ENCODE measurements at places on chromosomes 3 and 15.
A peak's percentile ranks its signal among the peaks of the same experiment; 100 is the strongest.

GRCh38 chr3:152039887-152040286 lies 166.4 kb downstream of the SUCNR1 start:
- DNase-seq, result no peak

- DNase-seq, result no peak
Observed at GRCh38 chr3:99923873-99924272, 106.2 kb downstream of the CMSS1 start.

DNA sequence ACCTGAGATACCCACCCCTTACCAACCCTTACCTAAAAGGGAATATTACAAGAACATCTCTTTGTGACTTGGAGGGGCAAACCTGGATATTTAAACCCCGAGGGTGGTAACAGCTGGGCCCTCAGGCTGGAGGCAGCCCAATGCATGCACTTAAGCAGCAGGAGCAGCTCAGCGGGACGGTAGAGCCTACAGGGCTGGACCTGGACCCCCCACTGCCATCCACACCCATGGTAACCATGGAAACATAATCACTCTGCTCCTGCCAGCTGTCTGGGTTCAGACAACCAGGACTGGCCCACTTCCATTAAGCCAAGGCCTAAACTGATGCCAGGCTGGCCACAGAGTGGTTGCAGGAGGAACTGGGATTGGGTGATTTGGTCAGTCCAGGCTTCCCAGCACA lies 52.8 kb downstream of the ETFA start:
- DNase-seq, result no peak

- no peak for DNase-seq
Observed at GRCh38 chr15:48477795-48478360, 146.6 kb downstream of the DUT start.

GRCh38 chr3:127699416-127700300 lies 26.9 kb downstream of the ABTB1 start:
- DNase-seq, result no peak

DNA sequence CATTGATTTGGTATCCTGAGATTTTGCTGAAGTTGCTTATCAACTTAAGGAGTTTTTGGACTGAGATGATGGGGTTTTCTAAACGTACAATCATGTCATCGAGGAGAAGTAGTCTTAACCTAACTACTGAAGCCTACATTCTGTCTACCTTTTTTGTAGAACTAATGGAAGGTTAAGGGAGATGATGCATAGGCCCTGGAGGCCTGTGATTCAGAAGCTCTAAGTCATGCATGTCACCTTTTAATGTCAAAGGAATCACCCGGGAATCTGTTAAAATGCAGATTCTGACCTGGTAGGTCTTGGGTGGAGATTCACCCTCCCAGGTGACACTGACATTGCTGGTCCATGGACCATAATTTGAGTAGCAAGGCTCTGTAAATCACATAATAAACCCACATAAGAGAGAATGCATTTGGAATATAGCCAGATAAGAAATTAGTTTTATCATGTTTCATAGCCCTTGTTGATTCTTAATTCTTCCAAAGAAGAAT lies 64.9 kb downstream of the GHSR start:
- DNase-seq, result no peak

GRCh38 chr3:177045767-177046166 lies 151.5 kb downstream of the TBL1XR1 start:
- no peak for DNase-seq

GRCh38 chr3:17577796-17578520 lies 164.5 kb downstream of the TBC1D5 start:
- DNase-seq, result no peak

- DNase-seq, result peak; percentile 11
Observed at GRCh38 chr3:47646362-47646761, 67.7 kb upstream of the CSPG5 start.

DNA sequence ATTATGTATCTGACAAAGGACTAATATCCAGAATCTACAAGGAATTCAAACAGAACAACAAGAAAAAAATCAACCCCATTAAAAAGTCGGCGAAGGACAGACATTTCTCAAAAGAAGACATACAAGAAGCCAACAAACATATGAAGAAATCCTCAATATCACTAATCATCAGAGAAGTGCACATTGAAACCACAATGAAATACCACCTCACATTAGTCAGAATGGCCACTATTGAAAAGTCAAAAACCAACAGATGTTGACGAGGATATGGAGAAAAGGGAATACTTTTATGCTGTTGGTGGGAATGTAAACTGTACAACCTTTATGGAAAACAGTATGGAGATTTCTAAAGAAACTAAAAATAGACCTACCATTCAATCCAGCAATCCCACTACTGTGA lies 233.1 kb upstream of the PLSCR5 start:
- no peak for DNase-seq

GRCh38 chr3:65362688-65363087 lies 674.9 kb upstream of the ADAMTS9 start:
- DNase-seq, result no peak

DNA sequence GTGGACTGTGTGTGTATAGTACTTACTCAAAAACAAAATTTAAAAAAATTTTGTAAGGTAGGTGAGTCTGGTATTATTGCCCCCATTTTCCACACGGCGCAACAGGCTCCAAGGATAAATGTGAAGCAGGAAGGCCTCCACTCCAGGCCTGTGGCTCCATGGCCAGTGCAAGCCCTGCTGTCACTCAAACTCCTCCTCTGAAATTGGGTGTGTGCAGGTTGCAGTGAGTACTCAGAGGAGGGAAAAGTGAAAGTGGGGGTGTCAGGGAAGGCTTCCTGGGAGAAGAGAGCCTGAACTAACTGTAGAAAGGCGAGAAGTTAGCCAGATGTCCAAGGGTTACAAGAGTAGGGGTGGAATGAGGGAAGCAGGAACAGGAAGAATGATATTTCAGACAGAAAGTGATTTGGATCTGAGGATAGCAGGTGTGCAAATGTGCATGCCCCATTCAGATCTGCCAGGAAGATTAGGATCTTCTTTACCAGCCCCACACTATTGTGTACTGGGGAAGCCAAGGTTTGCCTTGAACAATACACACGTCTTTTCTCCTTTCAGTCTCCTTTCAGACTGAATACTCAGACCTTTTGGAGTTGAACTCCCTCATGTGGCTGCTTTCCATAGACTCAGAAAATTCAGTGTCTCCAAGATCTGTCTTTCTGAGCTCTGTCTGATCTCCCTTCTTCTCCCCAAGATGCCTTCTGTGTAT lies 48.7 kb upstream of the RYK start:
- DNase-seq, result peak; percentile 64

DNA sequence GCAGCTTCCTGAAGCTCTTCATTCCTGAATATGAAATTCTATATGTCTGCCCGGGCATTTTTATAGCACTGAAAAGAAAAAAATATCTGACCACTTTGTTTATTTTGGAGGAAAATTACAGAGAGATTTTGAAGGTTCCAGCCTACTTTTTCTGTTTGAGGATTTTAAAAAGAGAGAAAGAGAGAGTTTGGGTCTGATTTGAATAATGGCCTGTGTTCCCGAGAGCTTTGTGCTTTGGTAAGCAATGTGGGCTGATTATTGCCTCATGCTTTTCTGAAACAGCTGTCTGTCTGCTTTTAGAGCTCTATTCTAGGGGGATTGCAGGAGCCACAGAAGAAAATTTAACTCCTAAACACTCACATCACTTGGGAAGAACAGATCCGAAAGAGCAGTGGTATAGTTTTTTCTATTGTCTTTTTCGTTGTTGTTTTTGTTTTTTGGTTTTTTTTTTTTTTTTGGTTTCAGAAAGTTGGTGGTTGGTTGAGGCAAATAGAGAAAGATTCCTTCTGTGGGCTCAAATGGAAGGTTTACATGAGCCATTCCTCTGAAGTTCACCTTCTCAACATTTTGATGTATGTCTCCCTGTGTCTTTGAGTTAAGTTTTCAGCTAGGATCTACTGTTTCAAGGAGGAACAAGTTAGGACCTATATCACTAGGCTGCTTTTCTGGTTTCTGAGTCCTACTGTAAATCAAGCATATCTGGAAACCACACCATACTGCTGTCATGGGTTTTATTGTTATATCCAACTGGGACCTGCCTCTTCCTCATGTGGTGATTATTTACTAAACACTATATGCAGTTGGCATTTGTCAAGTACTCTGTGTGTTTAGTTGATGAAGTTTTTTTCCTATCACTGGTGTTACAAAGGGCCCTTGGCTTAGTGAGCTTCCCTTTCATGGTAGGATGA lies 178.9 kb downstream of the KCNMB2 start:
- no peak for DNase-seq
